ENCODE measurements at places on chromosomes 5 and 9.

DNA sequence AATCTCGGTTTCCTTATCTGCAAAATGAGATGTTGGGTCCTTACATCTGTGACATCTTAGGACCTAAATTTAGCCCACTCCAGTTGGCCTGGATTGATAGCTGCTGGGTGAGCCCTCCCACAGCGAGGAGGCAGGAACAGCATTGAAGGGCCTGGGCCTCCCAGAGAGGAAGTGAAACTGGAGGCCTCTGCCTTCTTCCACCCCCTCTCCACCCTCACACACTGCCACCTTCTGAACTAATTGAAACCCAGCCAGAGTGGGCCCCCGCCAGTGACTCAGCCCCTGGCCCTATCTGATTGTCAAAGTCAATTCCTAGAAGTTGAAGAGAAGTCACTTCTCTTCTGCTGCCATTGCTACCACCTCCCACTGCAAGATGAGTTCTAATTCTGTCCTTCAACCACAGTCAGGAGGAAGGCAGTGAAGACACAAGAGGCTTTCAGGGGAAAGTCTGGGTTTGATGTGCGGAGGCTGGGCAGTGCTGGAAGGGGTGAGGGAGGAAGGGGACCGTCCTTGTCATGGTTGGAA, 55.2 kb upstream of the NEK6 start:
- DNase-seq = peak; percentile 69

DNA sequence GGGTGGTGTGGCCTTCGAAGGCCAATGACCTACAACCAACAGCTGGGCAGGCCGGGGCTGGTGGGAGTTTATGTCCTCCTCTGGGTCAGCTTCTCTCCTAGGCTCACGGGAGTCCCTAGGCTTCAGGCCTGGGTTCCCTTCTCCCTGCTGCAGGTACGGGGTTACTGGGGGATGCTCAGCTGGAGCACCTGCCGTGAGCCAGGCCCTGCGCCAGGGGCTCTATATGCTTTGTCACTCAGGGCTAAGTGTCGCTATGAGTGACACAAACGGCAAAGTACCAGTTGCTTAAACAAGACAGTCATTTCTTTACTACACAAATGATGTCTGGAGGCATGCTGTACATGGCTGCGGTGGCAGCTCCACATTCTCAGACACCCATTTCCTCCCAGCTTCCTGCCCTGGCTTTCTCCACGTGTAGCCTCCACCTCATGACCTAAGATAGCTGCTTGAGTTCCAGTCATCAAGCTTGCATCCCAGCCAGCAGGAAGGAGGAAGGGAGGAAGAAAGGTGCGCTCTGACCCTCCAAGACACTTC, 22.5 kb upstream of the NINJ1 start:
- DNase-seq = peak; percentile 66

GRCh38 chr9:129006328-129007034, 21.6 kb downstream of the SH3GLB2 start:
- peak; percentile 60 for DNase-seq

GRCh38 chr5:24642022-24642421, 2.8 kb downstream of the CDH10 start:
- no peak for DNase-seq

- DNase-seq = no peak
These were observed 51.3 kb upstream of the GADD45G start for GRCh38 chr9:89553451-89554010.

GRCh38 chr9:136693490-136694162, 6.4 kb upstream of the AGPAT2 start:
- no peak for DNase-seq

DNA sequence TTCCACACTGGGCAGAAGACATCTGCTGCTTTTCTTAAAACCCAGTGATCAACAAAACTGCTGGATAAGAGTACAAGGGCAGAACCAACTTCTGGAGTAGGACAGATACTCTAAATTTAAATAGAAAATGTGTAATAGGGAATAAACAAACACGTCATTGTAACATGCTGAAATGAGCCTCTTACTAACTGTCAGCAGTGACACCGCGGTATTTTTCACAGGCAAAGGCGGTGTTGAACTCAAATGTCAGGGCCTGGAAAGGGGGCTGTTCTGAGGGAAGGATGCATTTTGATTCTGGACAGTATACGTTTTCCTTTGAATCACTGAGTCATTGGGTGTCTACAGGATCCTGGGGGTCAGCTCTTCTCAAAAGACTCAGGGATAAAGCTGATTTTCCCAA, 73.5 kb downstream of the OTULIN start:
- DNase-seq = no peak

DNA sequence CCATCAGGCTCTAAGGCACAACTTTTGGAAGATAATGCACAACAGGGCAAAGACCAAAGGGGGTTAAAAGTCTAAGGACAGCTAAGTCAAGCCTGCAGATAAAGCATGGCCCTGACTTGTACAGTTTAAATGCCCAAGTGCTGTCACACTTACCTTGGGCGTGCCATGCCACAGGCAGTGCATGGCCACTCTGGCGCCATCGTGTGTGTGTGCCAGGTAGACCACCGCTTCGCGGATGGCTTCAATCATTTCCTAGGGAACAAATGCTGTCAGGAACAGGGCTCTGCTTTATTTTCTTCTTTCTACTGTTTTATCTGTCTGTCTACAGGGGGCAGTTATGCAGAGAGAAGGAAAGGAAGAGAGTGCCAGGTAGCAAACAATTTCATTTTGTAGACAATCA, 19.3 kb downstream of the PUM3 start:
- DNase-seq = no peak

- no peak for DNase-seq
These were observed 419.6 kb upstream of the PIK3R1 start for GRCh38 chr5:67795781-67796477.

- DNase-seq = no peak
These were observed 17.1 kb downstream of the MSANTD3 start for GRCh38 chr9:100443781-100444768.

DNA sequence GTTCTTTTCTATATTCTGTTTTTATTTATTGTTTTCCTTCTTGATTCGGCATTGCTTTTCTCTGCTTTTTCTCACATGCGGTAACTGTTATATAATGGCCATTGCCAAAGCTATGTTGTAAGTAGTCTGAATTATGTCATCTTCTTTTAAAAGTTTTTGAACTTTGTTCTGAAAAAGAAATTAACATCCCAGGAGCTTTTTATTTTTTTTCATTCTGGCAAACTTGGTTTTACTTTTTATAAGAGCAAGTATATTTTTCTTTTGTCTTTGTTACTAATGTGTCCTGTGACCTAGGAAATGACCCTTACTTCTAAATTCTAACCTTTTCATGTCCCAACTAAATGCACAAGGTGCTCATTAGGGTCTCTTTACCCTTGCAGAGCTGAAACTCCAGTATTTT, 26.7 kb upstream of the IZUMO3 start:
- no peak for DNase-seq

- DNase-seq = no peak
These were observed 377.1 kb downstream of the EFNA5 start for GRCh38 chr5:107293541-107294210.

DNA sequence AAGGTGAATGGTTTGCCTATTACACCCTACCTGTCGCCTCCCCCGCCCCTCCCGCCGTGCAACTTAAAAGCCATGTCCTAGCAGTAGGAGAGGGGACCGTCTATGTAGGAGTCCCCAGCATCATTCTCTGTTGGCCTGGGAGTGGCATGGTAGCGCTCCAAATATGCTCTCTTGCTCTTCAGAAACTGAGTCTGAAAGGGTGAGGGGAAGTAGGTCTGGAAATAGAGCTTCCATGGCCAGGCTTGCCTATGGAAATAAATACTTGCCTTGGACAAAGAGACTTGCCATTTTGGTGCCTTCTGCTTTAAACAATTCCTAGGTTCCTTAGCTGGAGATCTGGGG, 1.4 kb downstream of the RGS7BP start:
- no peak for DNase-seq
